ENCODE measurements at places on chromosomes 7 and 10. TPM values are rescaled to one million over a fixed set of nuclear protein-coding genes. Genes with fewer than 3 reads are reported as not detected.
A peak's percentile ranks its signal among the peaks of the same experiment; 100 is the strongest.

- H3K36me3 ChIP-seq: no peaks in the 10 kb centered on the region
- no peak for DNase-seq
- H3K4me1 ChIP-seq: peaks cover 3% of the 10 kb centered on the region
- H3K4me3 ChIP-seq: no peak overlapping the region
- no peak overlapping the region for H3K27ac ChIP-seq
These were observed 9.3 kb upstream of the CLEC5A start for GRCh38 chr7:141956084-141956483.

Gene OR2AE1
- not detected for polyA plus RNA-seq

Gene ZPBP
- not detected for polyA plus RNA-seq

- no peak overlapping the region for H3K4me3 ChIP-seq
- no peaks in the 10 kb centered on the region for H3K4me1 ChIP-seq
- no peaks in the 10 kb centered on the region for H3K36me3 ChIP-seq
- H3K27ac ChIP-seq: no peak overlapping the region
- H3K27me3 ChIP-seq: peaks cover 3% of the 10 kb centered on the region
- DNase-seq: no peak
These were observed 56.7 kb downstream of the CAMK2B start for GRCh38 chr7:44268671-44269070.

DNA sequence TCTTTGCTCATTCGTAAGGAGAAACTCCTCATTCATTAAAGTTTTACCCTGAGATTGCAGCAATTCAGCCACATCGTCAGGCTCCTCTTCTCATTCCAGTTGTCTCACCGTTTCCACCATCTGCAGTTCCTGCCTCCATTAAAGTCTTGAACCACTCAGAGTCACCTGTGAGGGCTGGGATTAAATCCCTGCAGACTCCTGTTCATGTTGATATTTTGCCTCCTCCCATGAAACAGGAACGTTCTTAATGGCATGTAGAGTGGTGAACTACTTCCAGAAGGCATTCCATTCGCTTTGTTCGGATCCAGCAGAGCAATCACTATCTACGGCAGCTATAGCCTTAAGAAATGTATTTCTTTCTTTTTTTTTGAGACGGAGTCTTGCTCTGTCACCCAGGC is 96.5 kb upstream of the FAM20C start:
- peak overlapping the region; percentile 62 for H3K27ac ChIP-seq
- H3K4me1 ChIP-seq: peaks cover 18% of the 10 kb centered on the region
- peak overlapping the region; percentile 49 for H3K4me3 ChIP-seq
- DNase-seq: no peak
- H3K27me3 ChIP-seq: no peaks in the 10 kb centered on the region
- H3K36me3 ChIP-seq: no peaks in the 10 kb centered on the region

DNA sequence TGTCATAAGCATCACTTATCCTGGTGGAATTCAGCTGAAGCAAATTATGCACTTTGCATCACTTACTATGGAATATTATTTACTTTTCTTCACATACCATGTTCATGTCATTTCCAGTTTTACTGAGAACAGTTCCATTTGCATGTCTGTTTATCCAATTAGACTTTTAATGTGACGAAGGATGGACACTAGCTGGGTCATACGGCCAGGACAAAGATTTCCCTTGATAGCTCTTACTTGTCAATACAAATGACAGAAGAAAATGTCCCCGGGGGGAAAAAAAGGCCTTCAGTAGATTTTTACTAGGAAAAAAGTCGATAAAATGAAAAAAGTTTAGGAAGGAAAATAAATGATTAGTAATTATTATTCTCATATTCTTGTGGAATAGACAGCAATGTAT is 106.6 kb downstream of the RAPGEF5 start:
- no peak overlapping the region for H3K27ac ChIP-seq
- no peaks in the 10 kb centered on the region for H3K36me3 ChIP-seq

DNA sequence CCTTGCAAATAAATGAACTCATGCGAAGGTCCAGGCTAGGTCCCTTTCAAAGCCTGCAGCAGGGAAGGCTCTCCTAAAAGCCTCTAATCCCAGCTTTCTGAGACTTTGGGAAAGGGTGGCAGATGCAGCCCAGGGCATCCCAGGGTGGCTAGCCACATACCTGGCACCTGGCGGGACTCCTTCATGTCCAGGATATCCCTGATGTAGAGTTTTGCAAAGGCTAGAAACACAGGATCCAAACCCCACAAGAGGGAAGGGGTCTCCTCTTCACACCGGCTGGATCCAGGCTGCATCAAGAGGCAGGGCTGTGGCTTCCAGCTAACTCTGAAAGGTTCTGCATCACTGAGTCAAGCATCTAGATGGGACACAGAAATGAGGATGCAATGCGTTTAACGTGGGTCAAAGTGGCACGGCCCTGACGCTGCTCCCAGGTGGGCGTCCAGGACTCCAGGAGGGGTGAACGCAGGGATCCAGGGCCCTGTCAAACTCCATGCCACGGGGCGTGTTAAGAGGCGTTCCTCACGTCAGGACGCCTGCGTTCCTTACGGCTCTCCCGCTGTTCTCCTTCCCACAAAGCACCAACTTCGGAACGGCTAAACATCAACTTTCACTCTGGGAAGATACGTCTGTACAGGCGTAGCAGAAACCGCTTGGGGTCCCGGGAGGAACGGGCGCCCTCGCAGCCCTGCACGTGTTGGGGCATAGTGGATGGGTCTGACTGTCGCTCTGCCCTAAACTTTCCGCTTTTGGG is 507 bp downstream of the STN1 start:
- H3K36me3 ChIP-seq: no peaks in the 10 kb centered on the region
- peaks cover 9% of the 10 kb centered on the region for H3K4me1 ChIP-seq
- H3K27me3 ChIP-seq: no peaks in the 10 kb centered on the region

DNA sequence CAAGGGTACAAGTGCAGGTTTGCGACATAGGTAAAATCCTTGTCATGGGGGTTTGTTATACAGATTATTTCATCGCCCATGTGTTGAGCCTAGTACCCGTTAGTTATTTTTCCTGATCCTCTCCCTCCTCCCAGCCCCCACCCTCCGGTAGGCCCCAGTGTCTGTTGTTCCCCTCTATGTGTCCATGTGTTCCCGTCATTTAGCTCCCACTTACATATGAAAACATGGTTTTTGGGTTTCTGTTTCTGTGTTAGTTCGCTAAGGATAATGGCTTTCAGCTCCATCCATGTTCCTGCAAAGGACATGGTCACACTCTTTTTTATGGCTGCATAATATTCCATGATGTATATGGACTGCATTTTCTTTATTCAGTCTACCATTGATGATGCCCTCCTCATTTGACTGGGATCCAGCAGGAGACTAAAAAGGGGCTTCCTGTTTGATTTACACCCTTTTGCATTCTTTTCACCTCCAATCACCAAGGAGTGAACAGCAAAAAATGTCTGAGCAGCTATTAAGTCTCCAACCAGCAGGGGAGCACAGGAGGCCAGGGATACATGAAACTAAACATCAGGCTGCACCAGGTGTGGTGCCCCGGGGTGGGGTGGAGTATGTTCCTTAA is 188.2 kb downstream of the SKIDA1 start:
- H3K36me3 ChIP-seq: no peaks in the 10 kb centered on the region
- no peak overlapping the region for H3K4me3 ChIP-seq
- peak overlapping the region; percentile 22 for H3K27ac ChIP-seq

Gene SLC16A12
- polyA plus RNA-seq: 0.89 TPM

Gene TFPI2
- 6.8 TPM for polyA plus RNA-seq

DNA sequence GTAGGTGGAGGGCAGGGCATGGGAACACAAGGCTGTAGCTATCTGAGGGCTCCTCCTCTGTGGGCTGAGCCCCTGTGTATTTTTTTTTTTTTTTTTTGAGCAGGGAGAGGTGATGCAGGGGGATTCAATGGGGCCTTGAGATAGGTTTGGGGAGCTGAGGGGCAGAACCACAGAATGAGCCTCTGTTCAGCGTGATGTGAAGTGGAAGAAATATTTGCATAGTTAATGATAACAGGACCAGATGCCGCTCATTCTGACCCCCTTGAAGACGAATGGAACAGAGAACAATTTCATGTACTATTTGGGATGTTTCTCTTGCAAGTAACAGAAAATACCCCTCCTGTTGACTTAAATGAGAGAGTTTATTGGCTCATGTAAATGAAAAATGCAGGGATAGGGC is 69.7 kb upstream of the EMX2 start:
- H3K27ac ChIP-seq: no peak overlapping the region
- no peaks in the 10 kb centered on the region for H3K27me3 ChIP-seq
- H3K4me1 ChIP-seq: no peaks in the 10 kb centered on the region
- no peak for DNase-seq

Gene GDF10
- polyA plus RNA-seq: 0.32 TPM

Gene TMEM26
- 1.6 TPM for polyA plus RNA-seq

Gene RBM20
- 0.22 TPM for polyA plus RNA-seq

DNA sequence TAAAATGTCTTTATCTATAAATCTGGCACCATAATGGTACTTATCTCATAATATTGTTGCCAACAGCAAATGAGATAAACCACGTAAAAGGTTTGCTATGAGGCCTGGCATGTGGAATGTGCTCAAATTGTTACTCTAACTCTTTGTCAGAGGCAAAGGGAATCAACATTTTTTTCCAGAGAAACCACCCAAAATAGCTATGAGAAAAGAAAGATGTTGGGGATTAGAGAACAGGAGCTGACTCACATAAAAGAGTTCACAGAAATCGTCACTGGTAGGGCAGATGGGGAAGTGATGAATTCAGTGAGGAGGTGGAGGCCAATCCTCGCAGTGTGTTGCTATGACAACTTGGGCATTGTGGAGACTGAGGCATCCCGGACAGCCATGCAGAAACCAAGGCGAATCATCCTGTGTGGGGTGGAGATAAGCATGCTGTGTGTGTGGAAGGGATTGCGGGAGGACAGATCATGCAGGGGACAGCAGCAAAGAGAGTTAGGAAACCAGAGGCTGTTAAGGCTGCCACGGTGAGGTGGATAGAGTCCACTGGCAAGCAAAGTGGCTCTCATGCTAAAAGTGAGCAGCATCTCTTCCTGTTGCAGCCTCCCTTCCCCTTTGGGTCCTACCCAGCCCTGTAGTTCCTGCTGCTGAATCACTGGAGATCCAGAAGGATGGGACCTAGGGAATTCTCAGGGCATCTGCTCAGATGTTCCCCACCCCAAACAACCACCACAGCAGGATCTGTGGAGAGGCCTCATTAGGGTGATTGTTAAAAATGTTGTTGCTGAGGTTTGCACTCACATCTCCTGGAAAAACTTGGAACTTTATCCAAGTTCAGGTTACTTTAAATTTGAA is 103.9 kb downstream of the CUBN start:
- no peak for DNase-seq
- H3K4me1 ChIP-seq: peaks cover 13% of the 10 kb centered on the region
- H3K4me3 ChIP-seq: no peak overlapping the region
- no peaks in the 10 kb centered on the region for H3K36me3 ChIP-seq

Gene ADGRA1
- polyA plus RNA-seq: 0.21 TPM

GRCh38 chr7:11437994-11438393 is 394.0 kb downstream of the THSD7A start:
- no peaks in the 10 kb centered on the region for H3K4me1 ChIP-seq
- H3K27me3 ChIP-seq: no peaks in the 10 kb centered on the region
- H3K4me3 ChIP-seq: no peak overlapping the region
- no peak overlapping the region for H3K27ac ChIP-seq

Gene GNG11
- polyA plus RNA-seq: 0.38 TPM

GRCh38 chr7:77426052-77426404 is 9.9 kb upstream of the GSAP start:
- no peak for DNase-seq
- H3K4me1 ChIP-seq: peaks cover 13% of the 10 kb centered on the region
- no peak overlapping the region for H3K4me3 ChIP-seq
- no peaks in the 10 kb centered on the region for H3K27me3 ChIP-seq
- H3K36me3 ChIP-seq: no peaks in the 10 kb centered on the region

- peaks cover 5% of the 10 kb centered on the region for H3K4me1 ChIP-seq
- no peaks in the 10 kb centered on the region for H3K27me3 ChIP-seq
- DNase-seq: peak; percentile 19
- no peak overlapping the region for H3K4me3 ChIP-seq
- H3K27ac ChIP-seq: no peak overlapping the region
These were observed 29.7 kb downstream of the NUB1 start for GRCh38 chr7:151371266-151371665.

Gene SLK
- 1.6 TPM for polyA plus RNA-seq

DNA sequence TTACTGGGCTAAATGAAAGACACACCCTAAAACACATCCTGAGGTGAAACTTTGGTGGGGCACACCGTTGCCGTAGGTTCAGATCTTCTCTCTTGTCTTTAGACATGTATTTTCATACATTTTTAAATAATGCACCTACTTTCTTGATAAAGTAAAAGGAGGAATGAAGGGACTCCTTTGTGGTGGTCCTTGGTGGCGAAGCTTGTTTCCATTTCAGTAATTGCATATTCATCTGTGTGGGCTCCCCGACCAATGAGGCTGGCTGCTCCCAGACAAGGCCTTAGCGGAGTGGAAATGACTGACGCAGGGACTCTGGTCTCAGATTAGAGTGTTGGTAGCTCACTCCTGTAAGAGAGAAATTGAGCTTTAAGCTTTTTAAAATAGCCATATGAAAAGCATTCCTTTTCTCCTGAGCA is 815 bp downstream of the CCSER2 start:
- no peak overlapping the region for H3K27ac ChIP-seq
- H3K27me3 ChIP-seq: no peaks in the 10 kb centered on the region
- peaks cover 3% of the 10 kb centered on the region for H3K4me1 ChIP-seq
- DNase-seq: no peak
- peak overlapping the region; percentile 75 for H3K4me3 ChIP-seq
- H3K36me3 ChIP-seq: no peaks in the 10 kb centered on the region

- no peaks in the 10 kb centered on the region for H3K4me1 ChIP-seq
- no peaks in the 10 kb centered on the region for H3K36me3 ChIP-seq
- no peaks in the 10 kb centered on the region for H3K27me3 ChIP-seq
These were observed 24.8 kb upstream of the ZNF800 start for GRCh38 chr7:127417346-127417745.

GRCh38 chr10:131034451-131034850 is 277.1 kb downstream of the TCERG1L start:
- no peaks in the 10 kb centered on the region for H3K27me3 ChIP-seq
- H3K4me3 ChIP-seq: no peak overlapping the region
- no peak for DNase-seq
- no peak overlapping the region for H3K27ac ChIP-seq
- no peaks in the 10 kb centered on the region for H3K4me1 ChIP-seq

Gene ANKRD30A
- polyA plus RNA-seq: not detected

DNA sequence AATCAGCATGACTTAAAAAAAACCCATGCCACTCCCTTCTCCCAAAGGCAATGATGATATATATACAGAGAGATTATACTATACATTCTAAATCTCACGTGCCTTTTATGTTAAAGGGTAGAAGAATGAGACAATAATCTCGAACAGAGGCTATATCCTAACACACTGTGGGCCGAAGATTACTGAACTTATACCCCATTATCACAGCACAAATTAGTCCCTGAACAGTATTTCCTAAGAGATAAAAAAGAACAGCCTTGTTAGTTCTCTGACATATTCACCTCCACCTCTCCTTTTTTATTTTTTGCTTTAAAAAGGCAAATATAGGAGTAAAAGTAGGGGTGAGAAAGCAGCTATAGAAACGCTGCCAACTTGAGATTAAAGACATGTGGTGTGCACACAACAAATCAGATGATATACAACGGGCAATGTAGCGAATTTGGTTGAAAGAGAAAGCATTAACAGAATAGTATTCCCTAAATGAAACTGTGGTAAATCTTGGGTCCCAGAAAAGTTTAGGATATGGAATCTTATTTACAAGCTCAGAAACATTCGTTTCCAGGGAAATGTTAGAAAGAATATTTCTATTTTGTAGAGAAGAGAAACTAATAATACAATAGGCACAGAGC is 69.5 kb downstream of the JMJD1C start:
- no peak overlapping the region for H3K27ac ChIP-seq
- no peak for DNase-seq
- H3K4me3 ChIP-seq: no peak overlapping the region

Gene NEUROG3
- 0.55 TPM for polyA plus RNA-seq

Gene CH25H
- 1.3 TPM for polyA plus RNA-seq
